NCI-H1105 treated with DMSO at 0.1 percent for 48 hours (cell line): ENCODE measurements at places on chromosomes 7 and 10.
A peak's percentile ranks its signal among the peaks of the same experiment; 100 is the strongest.

GRCh38 chr7:99013266-99014112, 130.4 kb downstream of the SMURF1 start:
- DNase-seq: no peak

- DNase-seq: no peak
Measured at GRCh38 chr7:46957195-46957594, 624.7 kb downstream of the TNS3 start.

DNA sequence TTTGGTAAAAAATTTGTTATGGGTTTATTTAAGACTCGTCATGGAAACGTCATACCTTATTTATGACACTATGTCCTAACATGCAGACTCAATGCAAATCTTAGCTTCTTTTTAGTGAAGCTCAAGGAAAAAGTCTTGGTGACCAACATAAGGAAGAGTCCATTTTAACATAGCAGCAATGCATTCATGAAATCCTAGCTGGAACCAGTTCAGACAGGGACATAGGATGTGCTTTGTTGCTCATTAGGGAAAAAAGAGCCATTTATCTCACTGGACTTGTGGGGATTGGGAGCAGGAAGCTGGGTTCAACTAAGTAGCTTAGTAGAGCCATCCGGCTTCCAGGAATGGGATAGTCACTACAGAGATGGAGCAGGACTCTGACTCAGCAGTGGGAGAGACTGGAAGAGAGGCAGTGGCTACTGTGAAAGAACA, 100.7 kb upstream of the DKK1 start:
- no peak for DNase-seq

GRCh38 chr7:80135309-80136104, 876 bp downstream of the GNAI1 start:
- peak; percentile 46 for DNase-seq

GRCh38 chr7:128804484-128804883, 12.7 kb downstream of the CCDC136 start:
- DNase-seq: no peak

DNA sequence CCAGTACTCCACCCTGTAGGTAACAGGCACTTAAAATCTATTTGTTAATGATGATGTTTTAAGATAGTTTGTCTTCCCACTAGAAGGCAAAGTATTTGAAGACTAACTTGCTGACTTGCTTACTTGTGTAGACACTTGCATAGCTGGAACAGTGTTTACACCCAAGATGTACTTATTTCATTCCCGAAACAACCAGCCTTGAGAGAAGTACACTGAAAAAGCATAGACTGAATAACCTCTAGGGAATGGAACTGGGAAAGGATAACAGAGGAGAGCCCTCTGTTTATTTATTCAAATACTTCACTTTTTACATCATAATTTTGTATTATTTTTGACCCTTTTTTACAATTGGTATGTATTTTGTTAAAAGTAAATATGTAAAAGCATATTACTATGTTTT, 33.1 kb upstream of the TMEM26 start:
- no peak for DNase-seq

DNA sequence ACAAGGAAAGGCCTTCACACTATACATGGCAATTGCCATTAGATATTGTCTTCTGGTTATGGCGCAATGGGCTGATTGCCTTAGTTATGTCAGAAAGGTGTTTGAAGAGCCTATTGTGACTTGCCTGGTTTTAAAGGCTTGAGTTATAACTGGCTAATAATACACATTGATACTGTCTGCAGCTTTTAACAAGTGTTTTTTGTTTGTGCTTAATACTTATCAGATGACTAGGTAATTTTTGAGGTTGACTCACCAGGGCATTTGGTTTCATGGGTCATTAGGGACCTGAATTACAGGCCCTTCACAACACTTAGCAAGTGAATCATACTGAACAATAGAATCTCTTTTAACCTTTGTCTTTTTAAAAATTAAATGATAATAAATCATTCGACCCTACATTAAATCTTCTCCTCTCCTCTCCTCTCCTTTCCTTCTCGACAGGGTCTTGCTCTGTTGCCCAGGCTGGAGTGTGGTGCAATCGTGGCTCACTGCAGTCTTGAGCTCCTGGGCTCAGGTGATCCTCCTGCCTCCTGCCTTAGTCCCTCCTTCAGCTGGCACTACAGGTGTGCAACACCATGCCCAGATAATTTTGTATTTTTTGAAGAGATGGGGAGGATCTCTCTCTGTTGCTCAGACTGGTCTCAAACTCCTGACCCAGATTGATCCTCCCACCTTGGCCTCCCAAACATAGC, 196.3 kb downstream of the JCAD start:
- no peak for DNase-seq

DNA sequence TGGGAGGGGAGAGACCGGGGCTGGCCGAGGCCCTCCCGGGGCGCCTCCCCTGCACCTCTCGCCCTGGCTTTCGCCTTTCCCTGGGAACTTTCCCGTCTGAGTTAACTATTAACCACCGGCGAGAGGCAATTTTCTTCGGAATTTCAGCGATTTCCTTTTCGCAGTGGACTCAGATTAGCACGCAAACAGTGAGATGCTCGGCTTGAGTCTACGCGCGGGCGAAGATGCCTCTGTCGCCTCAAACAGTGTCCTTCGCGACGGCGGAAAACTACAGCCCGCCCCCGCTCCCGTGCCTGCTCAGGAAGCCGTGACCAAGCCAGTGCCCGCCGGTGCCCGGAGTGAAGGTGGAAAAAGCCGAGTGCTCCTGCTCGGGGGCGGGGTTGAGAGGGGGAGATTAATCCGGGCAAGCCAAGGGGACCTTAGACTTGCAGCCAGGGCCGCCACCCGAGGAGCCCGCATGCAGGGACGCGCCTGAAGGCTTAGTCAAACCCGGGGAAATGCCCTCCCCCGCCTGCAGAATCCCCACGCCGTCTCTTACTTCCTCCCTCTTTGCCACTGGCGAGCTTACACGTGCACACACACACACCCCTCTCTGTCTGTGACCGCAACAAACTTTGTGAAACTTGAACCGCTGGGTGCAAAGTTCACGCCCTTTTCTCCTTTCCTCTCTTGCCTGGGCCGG, 14.5 kb upstream of the PAX2 start:
- no peak for DNase-seq

- DNase-seq: no peak
Measured at GRCh38 chr7:127820732-127821085, 168.7 kb downstream of the SND1 start.

GRCh38 chr10:124477614-124478363, 16.2 kb downstream of the LHPP start:
- no peak for DNase-seq
